ENCODE measurements at places on chromosomes 1 and 21.

DNA sequence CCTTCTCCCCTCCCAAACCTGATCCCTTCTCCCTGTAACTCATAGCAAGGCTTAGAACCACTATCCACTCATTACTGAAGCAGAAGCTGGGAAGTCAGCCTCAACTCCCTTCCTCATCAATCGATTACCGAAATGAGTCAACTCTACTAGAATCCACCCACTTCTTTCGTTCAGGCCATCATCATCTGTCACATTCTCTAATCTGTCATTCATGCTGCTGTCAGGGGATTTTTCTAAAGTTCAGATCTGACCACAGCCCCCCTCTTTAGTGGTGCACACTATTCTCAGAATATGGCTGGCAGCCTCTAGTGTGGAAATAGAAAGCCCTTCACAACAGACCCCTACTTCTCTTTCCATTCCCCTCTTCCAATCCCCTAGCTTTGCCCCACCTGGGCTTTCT is 5.1 kb downstream of the NT5C1A start:
- DNase-seq, result no peak

DNA sequence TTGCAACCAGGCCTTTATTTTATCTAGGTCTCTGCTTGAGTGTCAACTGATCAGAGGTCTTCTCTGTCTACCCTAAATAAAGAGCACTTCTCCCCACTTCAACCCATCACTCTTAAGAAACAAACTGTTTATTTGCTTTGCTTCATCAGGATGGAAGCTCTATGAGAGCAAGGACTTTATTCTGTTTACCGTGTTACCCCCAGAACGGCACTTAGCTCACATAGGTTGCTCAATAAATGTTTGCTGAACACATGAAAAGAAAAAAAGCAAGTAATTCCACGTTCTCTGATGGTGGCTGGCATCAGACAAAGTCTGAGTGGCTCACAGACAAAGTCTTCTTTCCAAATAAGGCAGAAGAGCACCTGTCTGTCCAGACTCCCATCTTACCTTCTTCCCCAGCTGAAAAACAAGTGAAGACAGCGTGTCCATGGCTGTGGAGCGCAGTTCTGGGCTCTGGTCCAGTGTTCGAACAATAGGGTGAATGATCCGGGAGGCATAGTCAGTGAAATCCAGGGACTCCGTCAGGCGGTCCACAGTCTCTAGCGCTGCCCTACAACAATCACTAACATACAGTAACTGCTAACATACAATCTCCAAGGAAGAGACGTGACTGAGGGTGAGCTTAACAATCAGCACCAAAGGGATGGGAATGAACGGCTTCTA is 22.9 kb downstream of the ANGPTL7 start:
- no peak for DNase-seq

DNA sequence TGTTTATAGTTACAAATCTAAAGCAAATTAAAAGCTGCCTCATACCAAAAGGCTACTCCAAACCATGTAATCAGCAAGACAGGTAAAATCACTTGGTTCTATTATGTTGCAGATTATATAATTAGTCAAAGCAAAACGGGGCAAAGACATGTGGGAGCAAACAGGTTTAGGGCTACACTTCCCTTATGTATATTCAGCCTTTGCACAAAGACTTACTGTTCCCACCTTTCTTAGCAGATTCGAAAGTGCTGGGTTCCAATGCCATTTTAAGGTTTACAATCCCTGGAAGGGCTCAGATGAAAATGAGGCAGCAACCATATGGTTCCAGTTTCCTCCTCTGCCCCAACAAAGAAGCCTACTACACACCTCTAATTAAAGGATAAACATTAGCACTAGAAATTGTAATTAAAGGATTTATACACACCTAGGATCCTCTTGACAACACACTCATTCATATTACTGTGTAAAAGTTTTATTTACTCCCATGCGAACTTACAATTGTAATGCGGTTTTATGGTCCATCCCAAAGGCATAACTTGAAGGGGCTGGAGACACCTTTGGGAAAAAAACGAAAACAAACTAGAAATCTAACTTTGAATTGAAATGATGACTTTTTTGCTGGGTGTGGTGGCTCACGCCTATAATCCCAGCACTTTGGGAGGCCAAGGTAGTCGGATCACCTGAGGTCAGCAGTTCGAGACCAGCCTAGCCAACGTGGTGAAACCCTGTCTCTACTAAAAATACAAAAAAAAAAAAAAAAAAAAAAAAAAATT is 117.3 kb upstream of the PKN2 start:
- DNase-seq, result no peak

GRCh38 chr21:38850277-38850951 is 44.7 kb downstream of the ETS2 start:
- DNase-seq, result no peak

GRCh38 chr1:76857973-76858372 is 9.3 kb upstream of the ST6GALNAC5 start:
- no peak for DNase-seq

GRCh38 chr1:100538913-100539835 is 1.2 kb downstream of the GPR88 start:
- peak; percentile 10 for DNase-seq

DNA sequence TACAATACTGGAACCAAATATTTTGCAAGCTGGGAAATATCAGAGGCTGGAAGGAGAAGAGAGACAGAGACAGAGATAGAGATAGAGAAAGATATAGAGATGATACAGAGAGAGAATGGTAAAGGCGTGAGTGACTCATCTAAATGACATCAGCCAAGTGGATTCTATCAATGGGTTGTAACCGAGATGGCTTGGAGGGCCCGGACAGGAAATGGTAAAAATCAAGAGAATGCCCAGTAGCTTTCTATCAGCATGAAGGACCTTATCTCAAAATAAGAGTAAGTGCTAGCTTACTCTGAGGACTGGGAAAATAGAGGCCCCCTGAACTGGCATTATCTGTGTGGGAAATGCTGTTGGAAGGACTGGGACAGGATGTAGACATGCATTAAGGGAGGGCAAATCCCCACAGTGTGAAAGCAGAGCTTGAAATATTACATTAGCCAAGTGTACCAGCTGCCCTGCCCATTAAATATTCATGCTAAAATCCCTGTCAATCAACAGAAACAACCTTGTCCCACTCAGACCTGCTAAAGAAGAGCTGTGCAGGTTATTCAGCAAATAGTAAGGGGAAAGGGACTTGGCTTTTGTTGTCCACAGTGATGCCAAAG is 76.6 kb upstream of the ZNF644 start:
- DNase-seq, result no peak

GRCh38 chr1:234486858-234487840 is 8.2 kb upstream of the TARBP1 start:
- DNase-seq, result no peak

DNA sequence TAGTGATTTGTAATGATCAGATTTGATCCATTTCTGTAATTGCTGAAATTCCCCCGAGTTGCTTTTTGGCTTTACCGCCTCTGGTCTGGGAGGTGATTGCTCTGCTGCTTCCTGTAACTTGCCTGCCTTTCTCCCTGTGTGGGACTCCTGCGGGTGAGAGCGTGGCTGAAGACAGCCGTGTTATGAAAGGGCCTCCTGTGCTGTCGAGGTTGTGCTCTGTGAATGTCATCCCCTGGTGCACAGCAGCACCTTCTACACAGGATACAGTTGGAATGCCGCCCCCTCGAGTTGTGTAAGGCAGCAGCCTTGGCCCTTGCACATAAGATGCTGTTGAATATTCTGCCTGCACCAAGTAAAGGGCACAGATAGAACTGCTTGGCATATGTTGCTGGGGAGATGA is 5.9 kb downstream of the SOD1 start:
- DNase-seq, result no peak

DNA sequence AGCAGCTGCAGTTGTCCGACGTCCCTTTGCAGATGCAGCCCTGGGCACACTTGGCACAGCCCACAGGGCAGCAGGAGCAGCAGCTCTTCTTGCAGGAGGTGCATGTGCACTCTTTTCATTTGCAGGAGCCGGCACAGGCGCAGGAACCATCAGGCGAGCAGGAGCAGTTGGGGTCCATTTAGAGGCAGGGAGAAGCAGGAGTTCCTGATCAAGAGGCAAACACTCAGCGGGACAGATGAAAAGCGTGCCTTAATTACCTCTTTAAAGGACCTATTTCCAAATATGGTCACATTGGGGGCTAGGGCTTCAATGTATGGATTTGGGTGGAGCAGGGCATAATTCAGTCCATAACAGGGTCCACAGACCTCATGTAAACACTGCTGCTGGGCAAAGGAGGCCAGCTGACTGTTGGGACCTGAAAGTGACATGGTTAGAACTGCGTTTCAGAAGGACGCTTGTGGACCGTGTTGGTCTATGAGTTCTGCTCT is 4.3 kb upstream of the CPLANE2 start:
- DNase-seq, result no peak

DNA sequence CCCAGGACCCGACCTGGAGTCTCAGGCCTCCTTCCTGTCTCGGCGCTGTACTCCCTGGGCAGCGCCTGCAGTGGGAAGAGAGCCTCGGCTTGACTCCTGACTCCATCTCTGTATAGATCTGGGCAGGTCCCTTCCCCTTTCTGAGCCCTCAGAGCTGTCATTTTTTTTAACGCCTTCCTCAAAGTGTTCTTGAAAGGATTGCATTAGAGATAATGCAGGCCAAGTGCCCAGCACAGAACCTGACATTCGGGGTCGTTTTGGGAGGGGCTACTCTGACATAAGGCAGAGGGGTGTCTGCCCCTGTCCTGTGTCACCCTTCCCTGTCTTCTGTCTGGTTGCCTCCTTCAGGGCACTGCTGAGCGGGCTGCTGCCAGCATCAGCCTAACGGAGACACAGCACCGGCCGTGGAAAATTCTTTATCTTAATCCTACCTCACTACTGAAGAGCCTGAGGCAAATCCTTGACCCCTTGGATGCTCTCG is 271.6 kb downstream of the TRABD2B start:
- no peak for DNase-seq

- DNase-seq, result no peak
These were observed 11.0 kb downstream of the UBL4B start for GRCh38 chr1:110123224-110123623.

DNA sequence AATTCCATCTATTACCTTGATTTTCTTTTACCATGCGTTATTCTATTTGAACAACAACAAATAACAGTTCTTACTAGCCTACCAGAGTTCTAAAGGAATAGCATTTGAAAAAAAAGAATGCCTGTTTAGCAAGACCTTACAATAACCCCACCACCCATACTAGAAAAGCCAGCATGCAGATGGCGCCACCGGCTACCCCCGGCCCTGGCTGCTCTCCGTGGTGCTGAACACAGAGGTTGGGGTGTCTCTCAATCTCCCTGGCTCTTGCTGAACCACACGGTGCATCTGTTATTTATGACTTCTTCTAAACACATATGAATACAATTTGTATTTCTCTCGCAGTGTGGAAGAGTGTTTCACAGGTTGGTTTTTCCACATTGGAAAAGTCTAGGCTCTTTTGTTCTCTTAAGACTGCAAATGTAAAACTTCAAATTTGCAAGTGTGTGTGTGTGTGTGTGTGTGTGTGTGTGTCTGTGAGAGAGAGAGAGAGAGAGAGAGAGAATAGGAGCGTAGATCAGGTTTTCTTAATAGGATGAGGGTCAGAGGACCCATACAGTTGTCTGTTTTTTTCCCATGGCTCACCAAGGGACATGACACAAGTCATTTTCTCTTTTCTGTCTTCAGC is 13.6 kb downstream of the GRIK3 start:
- DNase-seq, result no peak
